ENCODE measurements at places on chromosomes 1 and 21.

GRCh38 chr1:116503546-116504307 lies 67.1 kb downstream of the CD58 start:
- DNase-seq, result no peak

- no peak for DNase-seq
Observed at GRCh38 chr1:104488296-104489015, 738.8 kb downstream of the AMY1C start.

- DNase-seq, result peak; percentile 51
Observed at GRCh38 chr21:46538851-46539666, 65.8 kb downstream of the S100B start.

GRCh38 chr1:45968941-45969666 lies 163.3 kb downstream of the PIK3R3 start:
- no peak for DNase-seq

DNA sequence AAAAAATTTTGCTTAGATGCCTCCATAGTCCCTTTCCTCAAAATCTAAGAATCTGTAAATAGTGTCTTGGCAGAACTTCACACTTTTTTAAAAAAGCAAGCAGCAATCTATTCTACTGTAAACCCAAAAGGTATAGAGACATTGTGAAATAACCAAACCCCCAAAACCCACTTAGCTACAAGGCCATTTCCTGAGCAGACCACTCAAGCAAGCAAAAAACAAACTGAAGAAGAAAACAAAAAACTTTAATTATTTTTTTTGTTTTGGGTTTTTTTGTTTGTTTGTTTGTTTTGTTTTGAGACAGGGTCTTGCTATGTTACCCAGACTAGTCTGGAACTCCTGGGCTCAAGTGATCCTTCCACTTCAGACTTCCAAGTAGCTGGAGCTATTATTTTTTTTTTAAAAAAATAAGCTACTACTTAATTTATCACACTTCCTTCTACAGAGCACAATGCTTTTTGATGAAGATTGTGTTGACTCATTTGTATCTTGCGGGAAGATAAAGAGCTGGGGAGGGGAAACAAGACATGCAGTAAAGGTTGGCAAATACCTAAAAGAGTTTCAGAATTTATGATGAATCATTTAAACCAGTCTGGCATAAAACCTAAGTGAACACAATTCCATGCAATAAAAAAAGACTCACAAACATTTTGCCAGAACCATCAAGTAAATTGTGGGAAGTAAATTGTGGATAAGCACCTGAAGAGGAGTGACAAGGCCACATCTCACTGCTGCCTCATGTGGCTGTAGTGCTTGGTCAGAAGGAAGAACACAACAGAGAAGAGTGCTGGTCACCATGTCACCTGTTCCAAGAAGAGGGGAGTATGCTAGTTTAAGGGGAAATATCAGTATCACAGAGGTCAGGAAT lies 2.7 kb upstream of the PTPN22 start:
- DNase-seq, result peak; percentile 63

- DNase-seq, result no peak
Observed at GRCh38 chr1:63945943-63946342, 172.1 kb downstream of the ROR1 start.

- DNase-seq, result peak; percentile 87
Observed at GRCh38 chr1:154567386-154568156, at the start of gene CHRNB2. Gene CHRNB2 (plus strand): TSS chr1:154567778. CDS start chr1:154568045, 267 bp downstream.

GRCh38 chr1:248862998-248863881 lies 4.4 kb upstream of the ZNF692 start:
- peak; percentile 92 for DNase-seq

DNA sequence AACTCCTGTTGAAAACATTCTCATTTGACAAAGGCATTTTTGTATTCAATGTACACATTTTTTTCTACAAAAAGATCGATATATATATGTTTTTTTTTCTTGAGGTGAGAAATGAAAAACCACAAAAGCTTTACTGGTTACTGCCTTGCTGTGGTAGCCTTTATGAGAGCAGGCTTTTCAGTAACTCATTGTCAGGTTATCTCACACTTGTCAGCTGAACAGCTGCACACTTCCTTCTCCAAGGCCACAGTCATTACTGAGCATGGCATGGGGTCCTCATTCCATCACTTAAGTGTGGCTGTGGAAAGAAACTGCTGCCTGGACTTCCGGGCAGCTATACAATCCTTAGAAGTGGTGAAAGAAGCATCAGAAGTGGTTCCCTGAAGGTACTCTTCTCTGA lies 169.3 kb upstream of the ZP4 start:
- DNase-seq, result no peak

DNA sequence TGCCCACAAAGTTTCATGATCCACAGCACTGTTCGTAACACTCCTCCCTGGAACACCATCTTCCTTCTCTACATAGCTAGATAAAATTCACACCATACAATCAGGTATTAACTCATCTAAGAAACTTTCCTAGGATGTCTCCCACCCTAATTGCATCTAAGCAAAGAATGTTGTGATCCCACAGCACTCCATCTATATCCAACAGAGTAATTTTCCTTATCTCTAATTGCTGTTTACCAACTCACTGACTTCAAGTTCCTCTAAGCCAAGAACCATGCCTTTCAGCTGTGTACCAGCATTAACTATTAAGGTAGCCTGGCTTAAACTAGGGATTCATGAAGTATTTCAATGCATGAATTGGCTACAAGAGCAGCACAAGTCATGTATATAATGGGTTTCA lies 114.2 kb downstream of the SIPA1L2 start:
- DNase-seq, result no peak

DNA sequence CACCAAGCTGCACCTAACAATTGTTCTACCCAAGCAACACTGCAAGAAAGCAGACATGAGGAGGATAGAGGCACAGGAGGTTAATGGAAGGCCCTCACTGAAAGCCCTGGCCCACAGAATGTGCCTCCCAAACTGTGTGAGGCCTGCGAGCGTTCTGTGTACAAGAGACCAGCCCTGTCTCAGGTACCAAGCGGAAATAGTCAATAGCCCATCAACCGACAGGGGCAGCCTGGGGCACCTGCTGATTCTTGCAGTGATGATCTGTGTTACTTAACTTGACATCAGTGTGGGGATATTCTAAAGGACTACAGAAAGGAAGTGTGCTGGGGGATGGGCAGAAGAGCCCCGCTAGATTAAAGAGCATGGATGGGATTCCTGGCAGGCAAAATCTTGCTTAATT lies 392.4 kb downstream of the KCNH1 start:
- DNase-seq, result no peak

- no peak for DNase-seq
Observed at GRCh38 chr1:246450611-246451251, 56.3 kb downstream of the SMYD3 start.

DNA sequence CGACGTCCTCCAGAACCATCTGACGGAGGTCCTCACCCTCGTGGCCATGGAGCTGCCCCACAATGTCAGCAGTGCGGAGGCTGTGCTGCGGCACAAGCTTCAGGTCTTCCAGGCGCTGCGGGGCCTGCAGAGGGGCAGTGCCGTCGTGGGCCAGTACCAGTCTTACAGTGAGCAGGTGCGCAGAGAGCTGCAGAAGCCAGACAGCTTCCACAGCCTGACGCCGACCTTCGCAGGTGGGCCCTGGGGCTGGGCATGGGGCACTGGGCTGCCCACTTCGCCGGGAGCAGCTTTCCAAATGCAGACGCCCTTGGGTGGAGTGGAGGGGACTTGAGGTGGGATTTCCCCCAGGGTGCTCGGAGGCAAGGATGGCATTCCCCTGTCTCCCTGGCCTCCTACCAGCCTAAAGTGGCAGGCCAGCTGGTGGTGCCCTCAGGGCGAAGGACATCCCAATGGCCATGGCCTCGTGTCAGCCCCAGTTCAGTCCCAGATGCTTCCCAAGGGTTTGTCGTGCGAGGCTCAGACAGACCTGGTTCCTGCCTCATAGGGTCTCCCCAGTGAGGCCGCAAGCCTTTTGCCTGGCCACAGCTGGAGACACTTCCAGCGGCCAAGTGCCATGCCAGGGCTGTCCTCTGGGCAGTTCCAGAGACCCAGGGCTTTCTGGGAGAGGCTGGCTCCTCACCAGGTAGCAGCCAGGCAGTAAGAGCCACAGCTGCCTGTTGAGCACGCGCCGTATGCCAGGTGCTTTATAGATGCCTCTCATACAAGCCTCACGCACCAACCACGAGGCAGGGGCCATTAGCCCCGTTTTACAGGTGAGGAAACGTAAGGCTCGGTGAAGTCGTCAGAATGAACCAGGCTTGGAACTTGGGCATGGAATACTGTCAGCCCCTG lies 27.8 kb downstream of the H6PD start:
- DNase-seq, result no peak
